Dermis microvascular lymphatic vessel endothelial cell (primary cell): ENCODE measurements at places on chromosomes 2 and 18. TPM values are rescaled to one million over a fixed set of nuclear protein-coding genes. Genes with fewer than 3 reads are reported as not detected.

Gene SPDYA
- total RNA-seq = 0.13 and 0.26 TPM in 2 replicates

Gene TMEM247
- not detected in 2 replicates for total RNA-seq

Gene WDSUB1
- 3.7 and 7.1 TPM in 2 replicates for total RNA-seq

Gene APCDD1
- total RNA-seq = 0.25 TPM in 1 of 2 replicates, not detected in the other

Gene MBD5
- total RNA-seq = 4.1 and 6.1 TPM in 2 replicates

Gene CYP27A1
- total RNA-seq = 6.2 and 19.2 TPM in 2 replicates

Gene TCF7L1
- total RNA-seq = 4.2 and 6.2 TPM in 2 replicates

Gene ERFE
- total RNA-seq = 0.13 TPM in 2 replicates

Gene EPG5
- 9.2 and 14.8 TPM in 2 replicates for total RNA-seq

Gene IL1RL2
- 0.13 and 0.25 TPM in 2 replicates for total RNA-seq

Gene DNAH6
- total RNA-seq = under 0.01 TPM in 2 replicates

Gene PEX13
- total RNA-seq = 37.9 and 41.1 TPM in 2 replicates

Gene TNFAIP6
- not detected in 2 replicates for total RNA-seq

Gene CCDC148
- 0.13 TPM in 2 replicates for total RNA-seq

Gene NEUROD1
- total RNA-seq = not detected in 2 replicates

Gene CDH19
- total RNA-seq = under 0.01 TPM in 2 replicates

Gene WNT6
- total RNA-seq = not detected in 2 replicates

Gene SIX3
- total RNA-seq = not detected in 2 replicates

Gene AOX1
- total RNA-seq = 0.76 and 5.4 TPM in 2 replicates

Gene POTEC
- total RNA-seq = not detected in 2 replicates
